C1 segment of cervical spinal cord (tissue), 14 donors: ENCODE measurements at places on chromosomes 7 and 10.
A peak's percentile ranks its signal among the peaks of the same experiment; 100 is the strongest.

DNA sequence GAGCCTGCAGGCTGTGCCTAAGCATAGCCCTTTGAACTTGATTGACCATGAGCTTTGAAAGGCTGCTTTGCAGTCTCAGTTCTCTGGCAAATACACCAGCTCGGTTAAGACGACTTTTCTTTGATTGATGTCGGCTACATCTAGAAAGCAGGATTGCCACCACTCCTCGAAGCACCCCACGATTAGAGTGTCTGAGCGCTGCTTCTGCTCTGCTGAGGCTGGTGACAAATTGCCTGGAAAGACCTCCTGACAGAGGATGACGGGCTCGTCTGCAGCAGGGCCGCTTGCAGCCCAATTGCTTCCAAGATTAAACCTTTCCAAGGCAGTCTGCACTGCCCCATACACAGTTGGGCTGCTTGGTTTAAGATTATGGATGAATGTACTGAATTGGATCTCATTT lies 182.0 kb downstream of the CUX1 start:
- no peak for DNase-seq

GRCh38 chr10:28722065-28722803 lies 44.9 kb downstream of the BAMBI start:
- peak; percentile 7 for DNase-seq

DNA sequence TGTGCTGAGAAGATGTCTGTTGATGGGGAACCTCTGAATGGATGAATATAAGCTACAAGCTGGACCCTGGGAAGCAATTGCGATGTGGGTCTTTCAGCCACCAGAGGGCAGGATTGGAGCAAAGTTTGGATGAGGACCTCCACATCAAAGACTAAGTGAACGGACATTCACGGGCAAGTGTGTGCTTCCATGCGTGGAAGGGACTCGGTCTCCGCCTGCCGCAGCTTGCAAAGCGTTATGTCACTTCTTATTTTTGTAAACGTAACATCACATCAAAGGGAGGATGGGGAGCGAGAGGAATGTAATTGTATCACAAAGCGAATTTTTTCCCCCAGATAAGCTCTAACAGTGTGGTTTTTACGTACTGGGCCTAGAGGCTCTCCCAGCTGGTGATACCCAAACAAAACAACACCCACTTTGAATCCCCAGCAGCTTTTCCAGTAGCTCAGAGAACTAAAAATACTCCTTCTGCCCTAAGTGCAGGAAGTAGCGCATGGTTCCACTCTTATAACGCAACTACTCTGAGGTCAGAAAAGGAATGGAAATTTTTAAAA lies 65.0 kb downstream of the VWA2 start:
- DNase-seq = peak; percentile 21

DNA sequence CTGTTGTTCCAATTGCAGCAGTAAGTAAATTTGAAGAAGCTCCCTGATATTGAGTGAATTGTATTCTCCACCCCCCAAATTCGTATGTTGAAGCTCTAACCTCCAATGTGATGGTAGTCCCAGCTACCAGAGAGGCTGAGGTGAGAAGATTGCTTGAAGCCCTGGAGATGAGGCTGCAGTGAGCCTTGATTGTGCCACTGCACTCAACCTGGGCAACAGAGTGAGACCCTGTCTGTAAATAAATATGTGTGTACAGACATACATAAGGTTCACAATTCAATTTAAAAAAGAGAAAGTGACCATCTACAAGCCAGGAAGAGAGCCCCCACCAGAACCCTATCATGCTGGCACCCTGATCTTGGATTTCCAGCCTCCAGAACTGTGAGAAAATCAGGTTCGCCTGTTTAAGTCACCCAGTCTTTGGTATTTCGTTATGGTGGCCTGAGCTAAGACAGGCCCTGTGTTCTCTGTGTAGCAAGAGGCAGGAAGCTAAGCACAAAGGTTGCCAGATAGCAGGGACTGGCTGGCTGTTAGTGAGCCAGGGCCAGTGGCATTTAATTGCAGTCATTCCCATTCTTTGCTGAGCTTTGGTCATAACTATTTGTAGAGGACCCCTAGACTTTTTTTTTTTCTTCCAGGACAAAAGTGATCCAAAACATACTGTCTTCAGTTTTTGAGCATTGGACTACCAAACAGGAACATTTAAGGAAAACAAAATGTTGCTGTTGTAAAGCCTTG lies 45.6 kb downstream of the AUTS2 start:
- no peak for DNase-seq

DNA sequence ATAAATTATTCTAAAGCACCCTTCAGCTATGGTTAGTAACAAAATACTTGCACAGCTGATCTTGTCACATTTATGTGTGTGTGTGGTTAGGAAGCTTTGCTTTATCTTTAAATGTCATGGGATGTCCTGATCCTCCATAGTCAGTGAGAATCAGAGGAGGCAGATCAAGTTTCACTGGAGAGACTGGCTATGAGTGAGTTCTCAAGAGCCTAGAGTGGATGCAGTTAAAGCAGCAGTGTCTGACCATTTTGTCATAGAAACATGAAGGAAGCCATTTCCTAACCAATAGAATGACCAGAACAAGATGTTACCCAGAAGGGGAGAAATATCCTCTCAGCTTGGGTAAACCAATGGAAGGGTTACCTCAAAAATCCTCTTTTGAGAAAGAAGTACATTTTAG lies 207.2 kb upstream of the DKK1 start:
- DNase-seq = no peak

DNA sequence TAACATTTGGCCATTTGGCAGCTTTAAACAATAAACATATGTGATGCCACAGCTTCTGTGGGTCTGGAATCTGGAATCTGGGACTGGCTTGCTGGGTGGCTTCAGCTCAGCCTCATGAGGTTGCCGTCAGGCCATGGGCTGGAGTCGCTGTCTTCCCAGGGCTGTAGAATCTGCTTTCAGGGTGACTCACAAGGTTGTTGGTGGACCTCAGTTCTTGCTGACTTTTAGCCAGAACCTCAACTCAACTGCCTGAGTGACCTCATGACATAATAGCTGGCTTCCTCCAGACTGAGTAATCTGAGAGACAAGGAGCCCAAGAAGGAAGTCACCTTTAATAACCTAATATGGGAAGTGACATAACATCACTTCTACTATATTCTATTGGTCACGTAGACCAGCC lies 44.6 kb upstream of the TSPAN13 start:
- DNase-seq = no peak

DNA sequence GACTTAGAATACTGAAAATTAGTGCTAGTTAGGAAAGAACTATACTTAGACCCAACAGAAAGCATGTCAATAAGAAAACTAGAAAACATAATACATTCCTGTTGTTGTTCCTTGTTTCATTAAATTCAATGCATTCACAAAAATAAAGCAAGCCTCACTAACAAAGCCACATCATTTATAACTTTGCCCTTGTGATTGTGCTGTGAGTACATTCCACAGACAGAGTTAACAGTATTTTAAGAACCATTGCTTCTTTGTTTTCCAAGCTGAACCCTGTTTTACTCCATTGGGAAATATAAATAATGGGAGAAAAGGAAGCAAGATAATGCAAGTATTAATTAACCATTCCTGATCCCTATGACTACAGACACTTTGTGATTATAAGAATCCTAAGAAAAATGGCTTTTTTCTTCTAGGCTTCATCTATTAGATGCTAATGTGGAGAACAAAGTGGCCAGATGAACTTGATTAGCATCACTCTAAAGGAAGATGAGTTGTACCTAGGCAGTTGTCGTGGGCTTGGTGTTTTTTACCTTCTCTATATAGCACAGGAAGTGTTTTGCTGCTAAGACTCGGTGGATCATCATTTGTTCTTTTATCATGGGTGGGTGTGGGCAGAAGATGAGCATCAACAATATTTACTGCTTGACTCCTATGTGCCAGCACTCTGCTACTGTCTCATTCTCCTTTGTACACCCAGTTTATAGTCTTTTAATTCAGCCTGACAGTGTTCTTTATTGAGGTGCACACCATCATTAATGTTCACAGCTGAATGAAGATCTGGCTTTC lies 34.2 kb upstream of the ZNRF2 start:
- DNase-seq = no peak

DNA sequence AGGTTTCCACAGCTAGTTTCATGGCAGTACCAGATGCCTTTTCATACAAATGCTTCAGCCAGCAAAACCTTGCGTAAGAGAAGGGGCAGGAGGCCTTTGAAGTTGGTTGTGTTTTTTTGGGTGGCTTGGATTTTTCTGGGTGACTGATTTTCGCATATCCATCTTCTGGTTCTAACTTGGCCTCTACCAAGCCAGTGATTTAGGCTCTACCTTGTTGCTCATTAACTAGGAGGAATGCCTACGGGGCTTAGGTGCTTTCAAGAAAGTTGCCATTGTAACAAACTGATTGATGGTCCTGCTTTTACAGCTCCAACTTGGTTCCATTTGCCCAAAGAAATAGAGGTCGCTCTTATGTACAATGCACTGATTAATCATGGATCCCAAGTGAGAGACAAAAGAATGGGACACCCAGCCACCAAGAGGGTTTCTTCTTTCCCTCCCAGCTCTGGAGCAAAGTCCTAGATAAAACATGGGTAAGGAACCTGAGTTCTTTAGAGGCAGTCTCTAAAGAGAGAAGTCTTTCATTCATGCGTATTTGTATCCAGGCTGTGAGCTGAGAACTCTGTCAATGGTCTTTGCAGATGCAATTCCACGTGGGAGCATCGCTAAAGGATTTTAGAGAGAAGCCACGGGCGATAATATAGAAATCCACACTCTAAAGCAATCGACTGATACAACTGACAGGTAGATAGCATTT lies 92.1 kb upstream of the FGFR2 start:
- DNase-seq = no peak

- no peak for DNase-seq
These were observed 399.7 kb upstream of the ETV1 start for GRCh38 chr7:14389181-14389591.

DNA sequence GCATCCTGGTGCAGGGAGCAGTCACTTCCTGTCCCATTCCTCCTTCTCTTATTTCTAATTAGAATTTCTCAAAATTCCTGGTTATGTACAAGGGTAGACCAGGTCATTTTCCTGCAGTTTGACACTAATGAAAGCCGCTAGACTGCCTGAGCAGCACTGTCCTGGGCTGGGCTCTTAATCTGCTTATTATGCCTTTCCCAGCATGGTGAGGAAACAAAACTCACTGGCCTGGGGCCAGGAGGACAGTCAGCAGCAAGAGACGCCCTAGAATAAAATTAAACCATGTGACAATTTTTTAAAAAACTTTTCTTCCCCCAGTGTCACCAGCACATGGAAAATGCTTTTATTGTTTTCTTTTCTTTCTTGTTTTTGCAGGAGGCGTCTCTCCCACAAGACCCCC lies 647.5 kb downstream of the TYW1 start:
- DNase-seq = no peak

DNA sequence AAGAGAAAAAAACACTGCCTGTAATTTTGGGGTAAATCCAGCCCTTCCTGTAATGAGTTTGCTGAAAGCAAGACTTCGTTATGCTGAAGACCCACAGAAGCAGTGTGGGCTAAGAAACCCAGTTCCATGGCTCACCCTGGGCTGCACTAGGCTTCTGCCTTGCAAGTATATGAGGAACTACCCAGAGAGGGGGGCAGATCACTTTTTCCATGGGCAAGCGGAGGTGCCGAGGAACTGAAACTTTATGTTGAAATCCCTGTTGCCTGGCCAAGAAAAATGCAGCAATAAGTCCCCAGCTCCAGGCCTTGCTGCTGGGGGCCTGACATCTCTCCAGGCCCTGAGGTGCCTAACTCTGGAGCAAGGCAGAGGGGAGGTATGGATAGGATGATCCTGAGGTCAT lies 8.5 kb downstream of the RASSF4 start:
- no peak for DNase-seq
